NCI-H187 (cell line): ENCODE measurements at places on chromosomes 7 and 10.

GRCh38 chr7:151631953-151632749 is 112.5 kb upstream of the RHEB start:
- DNase-seq: peak; percentile 97

- DNase-seq: no peak
Measured at GRCh38 chr7:139526578-139527544, 3.4 kb downstream of the CLEC2L start.

- DNase-seq: no peak
Measured at GRCh38 chr7:3092468-3092867, 48.8 kb upstream of the CARD11 start.

DNA sequence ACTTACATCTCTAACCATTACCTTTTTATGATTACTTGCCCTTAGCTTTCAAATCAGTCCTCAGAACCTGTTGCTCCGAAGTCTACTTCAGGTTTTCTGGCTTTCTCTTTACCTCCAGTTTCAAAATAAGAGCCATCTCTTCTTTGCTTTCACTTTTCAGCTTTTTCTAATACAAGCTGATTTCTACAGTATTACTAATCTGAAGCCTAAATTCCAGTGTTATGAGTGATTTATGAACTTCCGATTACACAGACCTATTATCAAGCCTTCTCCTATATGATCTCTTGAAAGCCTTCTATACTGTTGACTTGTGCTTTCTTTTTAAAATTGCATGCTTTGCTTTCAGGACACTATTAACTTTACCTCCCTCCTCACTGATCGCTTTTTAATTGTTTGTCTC is 1307.8 kb upstream of the CELF2 start:
- DNase-seq: no peak

DNA sequence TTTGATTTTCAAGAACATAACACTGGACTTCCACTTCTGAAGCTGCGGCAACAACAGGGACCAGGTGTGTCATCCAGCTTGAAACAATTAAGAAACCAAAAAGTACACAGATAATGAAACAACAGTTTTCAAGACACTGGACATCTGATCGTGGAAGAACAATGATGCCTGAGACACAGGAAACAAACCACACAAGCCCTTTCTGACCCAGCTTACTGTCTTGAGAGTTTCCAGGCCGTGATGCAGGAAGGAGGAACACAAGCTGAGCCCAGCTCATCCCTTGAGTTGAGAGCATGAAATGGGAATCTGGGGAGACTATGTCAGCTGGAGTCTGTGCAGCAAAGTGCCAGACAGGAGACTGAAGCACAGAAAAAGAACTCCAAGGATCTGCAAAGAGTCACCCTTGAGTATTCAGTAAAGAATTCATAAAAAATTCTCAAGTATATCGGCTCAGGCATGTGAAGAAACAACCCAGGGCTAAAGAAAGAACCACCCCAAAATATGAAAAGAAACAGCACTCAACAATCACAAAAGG is 91.6 kb downstream of the RNF32 start:
- no peak for DNase-seq

GRCh38 chr7:27163288-27164044 is 1.9 kb downstream of the HOXA9 start:
- no peak for DNase-seq

GRCh38 chr7:23473844-23474093 is 3.5 kb upstream of the IGF2BP3 start:
- no peak for DNase-seq
